Astrocyte of the spinal cord (primary cell): ENCODE measurements at places on chromosomes 3 and 15.

- DNase-seq: peak; percentile 27
Observed at GRCh38 chr15:66481107-66481856, 16.3 kb downstream of the SNAPC5 start.

- no peak for DNase-seq
Observed at GRCh38 chr15:35301088-35301487, 216.0 kb upstream of the NANOGP8 start.

DNA sequence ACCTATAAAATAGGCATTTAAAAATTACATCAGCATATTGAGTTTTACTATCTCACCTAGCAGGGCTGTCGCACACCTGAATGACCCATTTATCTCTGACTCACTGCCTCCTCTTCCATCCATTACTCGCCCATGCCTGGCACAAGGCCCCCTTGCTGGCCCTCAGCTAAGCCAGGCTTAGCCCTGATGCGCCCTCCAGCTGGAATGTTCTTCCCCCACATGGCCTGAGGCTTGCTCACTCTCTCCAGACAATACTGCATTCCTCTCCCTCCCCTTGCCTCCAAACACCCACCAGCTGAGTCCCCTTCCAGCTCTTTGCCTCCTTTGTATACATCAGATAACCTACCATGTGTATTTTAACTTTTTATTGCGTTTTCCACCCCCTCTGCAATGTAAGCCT, 7.2 kb downstream of the SH3BP5 start:
- DNase-seq: peak; percentile 53

- no peak for DNase-seq
Observed at GRCh38 chr15:50119063-50120040, at the start of gene ATP8B4. Gene ATP8B4 (minus strand): TSS chr15:50119233. CDS start chr15:50106966, 12,267 bp downstream.

DNA sequence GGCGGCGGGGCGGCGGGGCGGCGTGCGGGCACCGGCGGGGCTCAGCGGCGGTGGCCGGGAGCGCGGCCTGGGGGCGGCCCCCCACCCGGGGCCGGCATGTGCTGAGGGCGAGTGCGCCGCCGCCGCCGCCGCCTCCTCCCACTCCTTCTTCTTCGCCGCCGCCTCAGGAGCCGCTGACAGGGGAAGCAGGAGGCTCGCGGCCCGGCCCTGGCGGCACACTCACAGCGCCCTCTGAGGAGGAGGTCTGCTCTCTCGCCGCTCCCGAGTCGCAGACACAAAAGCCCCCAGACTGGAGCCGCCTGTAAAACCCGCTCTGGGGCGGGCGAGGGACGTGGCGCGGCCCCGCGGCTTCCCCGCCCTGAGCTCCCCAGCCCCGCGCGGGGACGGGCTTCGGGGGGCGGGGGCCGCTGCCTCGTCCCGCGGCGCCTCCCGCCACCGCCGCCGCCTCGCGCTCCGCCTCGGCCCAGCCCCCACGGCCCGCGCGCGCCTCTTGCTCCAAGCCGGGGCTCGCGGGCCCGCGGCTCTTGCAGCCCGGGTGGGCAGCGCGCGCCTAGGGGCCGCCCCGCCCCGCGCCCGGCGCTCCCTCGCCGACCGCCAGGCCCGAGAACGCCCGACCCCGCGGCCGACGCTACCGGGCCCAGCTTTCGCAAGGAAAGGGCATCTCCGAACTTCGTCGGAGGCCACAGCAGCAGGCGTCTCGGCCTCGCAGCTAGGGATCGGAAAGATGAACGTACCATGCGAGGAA, at the start of gene PYGO1:
Gene PYGO1, minus strand, starts transcription at position 276 of the 745 bp plus-strand sequence. CDS start 462 bp downstream, outside the sequence.
- peak; percentile 74 for DNase-seq

DNA sequence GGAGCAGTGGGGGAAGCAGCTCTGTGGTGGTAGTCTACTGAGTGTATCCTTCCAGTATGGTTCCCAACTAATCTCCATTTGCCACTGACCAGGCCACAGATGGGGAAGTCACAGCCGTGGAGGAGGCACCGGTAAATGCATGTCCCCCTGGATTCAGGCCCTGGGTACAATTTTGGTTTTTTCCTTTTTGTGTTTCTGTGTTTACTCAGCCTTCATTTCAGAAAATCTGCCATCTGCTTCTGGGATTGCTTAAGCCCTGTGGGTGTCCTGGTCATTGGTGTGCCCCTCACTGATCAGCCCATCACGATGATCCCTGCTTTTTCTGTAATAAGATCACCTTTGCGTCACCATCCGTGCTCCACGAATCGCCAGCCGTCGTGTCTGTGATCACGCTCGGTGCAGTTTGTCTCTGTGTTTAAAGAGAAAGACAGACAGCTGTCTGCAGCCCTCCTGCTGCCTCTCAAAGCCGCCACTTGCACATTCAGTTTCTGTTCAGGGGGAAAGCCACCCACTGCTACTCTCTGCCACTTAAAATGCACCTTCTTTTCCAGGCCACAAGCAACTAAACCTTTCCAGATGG, 68.9 kb downstream of the DNASE1L3 start:
- DNase-seq: no peak

- DNase-seq: peak; percentile 71
Observed at GRCh38 chr3:181493423-181493822, 218.3 kb upstream of the SOX2 start.

DNA sequence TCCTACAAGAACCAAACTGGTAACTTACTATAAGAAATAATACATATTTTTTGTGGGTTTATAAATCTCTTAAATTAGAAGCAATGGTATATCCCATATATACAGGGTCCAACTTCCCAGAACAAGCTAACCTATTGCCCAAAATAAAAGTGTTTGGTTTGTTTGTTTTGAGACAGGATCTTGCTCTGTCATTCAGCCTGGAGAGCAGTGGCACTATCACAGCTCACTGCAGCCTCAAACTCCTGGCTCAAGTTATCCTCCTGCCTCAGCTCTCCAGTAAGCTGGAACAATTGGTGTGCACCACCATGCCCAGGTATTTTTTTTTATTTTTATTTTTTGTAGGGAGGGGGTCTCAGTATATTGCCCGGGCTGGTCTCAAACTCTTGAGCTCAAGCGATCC, 135.4 kb downstream of the TFDP2 start:
- no peak for DNase-seq

DNA sequence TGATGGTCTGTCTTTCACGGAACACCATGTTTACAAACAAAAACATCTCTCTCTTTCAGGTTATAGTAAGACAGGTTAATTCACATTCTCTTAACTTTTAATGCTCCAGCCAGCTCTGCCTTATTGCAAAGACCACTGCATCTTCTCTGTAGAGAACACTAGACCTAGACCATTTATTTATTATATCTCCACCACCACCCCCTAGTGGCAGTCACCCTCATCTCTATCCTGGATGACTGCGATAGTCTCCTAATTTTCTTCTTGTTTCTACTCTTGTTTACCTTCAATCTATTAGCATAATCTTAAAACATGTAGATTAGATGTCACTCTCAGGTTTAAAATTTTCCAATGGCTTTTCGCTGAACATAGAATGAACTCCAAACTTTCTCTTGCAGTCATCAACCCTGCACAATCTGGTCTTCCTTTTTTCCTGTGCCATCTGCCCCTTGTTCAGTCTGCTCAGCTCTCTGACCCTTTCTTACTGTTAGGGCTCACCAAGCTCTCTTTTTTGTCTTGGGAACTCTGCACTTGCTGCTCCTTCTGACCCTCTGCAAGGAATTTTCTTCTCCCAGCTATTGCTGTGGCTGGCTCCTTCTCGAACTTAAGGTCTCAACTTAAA, 155.6 kb downstream of the SQOR start:
- no peak for DNase-seq

- peak; percentile 43 for DNase-seq
Observed at GRCh38 chr3:193702967-193703366, 110.0 kb downstream of the OPA1 start.

DNA sequence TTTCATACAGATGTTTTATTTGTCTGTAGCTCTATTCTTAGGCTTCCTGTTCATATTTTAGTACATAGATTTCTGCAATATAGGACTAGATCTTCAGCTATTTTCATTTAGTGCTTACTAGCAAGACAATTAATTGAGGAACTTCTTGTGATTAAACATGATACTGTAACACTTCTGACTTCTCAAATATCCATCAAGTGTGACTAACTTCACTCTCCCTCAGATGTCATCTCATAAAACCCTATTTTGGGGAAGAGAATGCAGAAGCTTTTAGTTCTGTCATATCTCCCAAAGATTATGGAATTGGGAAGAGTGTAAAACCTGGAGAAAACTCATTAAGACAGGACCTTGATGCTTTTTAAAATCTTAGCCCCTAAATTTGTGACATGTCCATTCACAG, 28.6 kb upstream of the GOLIM4 start:
- DNase-seq: no peak

- no peak for DNase-seq
Observed at GRCh38 chr3:14117468-14118399, 6.9 kb downstream of the CHCHD4 start.

- no peak for DNase-seq
Observed at GRCh38 chr3:172580680-172581401, 57.6 kb upstream of the TNFSF10 start.

DNA sequence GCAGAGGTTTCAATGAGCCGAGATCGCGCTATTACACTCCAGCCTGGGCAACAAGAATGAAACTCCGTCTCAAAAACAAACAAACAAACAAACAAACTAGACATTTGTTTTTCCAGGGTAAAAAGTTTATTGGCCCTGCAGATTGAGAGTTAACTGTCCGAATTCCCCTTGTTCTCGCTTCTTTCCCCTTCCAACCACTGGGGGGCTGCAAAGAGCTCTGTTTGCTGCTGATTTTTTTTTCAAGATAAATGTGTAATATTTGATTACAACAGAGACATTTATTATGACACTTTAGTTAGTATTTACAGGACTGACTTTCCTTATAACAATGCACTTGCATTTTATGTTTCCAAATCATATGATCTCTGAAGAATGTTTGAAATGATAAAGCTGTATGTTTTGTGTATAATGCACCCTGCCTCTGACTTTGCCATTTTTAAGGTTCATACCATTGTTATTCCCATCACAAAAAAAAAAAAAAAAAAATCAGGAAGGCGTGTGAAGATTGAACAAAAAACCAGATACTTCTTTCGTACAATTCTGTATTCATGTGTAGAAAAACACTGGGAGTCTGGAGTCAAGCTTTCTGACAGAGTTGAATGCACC, 2.8 kb downstream of the CLSTN2 start:
- peak; percentile 47 for DNase-seq

DNA sequence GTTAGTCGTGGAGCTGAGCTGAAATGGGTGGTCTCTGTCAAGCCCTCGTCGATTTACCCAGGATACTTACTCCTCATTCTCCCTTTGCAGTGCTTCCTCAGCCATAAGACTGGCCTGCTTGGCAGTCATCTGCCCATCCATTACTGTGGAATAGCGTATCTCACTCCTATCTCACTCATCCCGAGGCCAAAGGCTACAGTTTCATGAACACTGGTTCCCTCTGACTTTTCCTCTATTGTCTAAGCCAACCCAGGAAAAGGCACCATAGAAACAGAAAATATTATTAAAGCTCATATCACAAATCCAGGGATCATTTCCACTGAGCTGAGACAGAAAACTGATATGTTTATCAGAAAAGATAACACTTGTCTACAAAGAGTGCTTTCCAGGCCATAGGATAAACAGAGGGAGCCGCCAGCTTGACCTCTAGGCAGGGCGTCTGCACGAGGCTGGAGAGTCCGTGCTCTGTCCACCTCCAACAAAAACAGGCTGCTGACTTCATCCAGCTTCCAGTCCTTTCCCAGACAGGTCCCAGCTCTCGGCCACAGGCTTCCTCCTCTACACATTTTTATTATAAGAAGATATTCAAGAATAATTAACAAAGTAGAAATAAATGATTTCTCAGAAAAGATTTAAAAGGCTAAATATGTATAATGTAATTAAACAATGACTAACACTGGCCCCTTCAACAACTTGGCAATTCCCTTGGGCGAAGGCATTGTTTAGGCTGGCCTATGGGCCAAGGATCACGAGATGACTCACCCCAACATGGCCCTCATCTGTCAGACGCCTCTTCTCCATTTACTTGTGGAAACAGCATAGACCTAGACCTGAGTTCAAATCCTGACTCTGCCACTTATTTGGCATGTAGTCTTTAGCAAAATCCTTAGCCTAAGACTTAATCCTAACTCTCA, 27.4 kb upstream of the BOC start:
- no peak for DNase-seq

GRCh38 chr3:194497799-194498575, 11.2 kb upstream of the ATP13A3 start:
- no peak for DNase-seq

DNA sequence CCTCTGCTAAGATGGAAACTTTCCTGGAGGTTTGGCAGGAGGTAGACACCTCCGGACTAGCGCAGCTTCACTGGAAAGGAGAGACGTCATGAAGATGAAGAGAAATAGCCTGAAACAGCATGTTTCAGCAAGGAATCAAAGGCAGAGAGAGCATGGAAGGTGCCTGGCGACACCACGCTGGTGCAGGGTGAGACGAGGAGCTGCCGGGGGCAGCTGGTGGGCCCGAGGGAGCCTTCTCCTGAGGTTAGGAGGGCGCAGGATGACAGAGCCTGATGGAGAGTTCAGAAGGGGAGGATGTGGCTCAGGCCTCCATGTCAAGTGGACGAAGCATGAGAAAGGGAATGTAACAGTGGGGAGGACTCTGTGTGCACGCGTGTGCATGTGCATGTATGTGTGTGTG, 113.6 kb downstream of the TPRA1 start:
- no peak for DNase-seq

GRCh38 chr15:100842756-100843730, 36.6 kb upstream of the ALDH1A3 start:
- peak; percentile 58 for DNase-seq

- DNase-seq: no peak
Observed at GRCh38 chr15:85849946-85850345, 55.2 kb upstream of the KLHL25 start.

GRCh38 chr3:188673646-188674186, 498.1 kb upstream of the TPRG1 start:
- peak; percentile 91 for DNase-seq

DNA sequence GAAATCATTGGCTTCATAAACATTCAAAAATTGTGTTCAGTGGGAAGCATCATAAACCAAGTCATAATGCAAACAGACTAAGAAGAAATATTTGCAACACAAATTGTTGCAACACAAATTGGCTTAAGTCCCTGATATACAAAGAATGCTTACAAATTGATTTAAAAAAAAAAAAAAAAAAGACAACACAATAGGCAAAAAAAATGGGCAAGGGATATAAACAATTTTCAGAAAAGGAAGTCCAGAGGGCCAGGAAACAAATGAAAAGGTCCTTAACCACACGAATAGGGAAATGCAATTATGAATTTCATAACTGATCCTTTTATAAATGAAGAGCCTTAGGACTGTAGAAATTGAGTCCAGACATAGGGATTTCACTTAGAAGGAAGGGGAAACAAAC, 98.9 kb downstream of the LRRK1 start:
- no peak for DNase-seq

DNA sequence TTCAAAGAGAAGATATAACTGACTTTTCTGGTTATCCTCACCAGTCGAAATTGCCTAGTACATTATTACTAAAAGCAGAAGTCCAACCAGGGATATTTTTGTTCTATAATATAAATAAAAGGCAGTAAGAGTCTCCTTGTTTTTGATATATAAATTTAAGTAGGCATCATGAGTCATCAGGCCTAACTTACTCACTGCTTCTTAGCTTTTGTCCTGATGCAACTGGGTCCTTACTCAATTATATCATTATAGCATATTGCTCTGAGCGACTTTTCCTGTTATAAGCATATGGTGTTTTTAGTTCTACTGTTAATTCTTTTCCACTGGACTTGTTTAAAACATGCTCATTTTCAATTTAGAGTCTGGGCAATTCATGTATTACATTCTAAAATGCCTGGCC, 910.1 kb downstream of the MCTP2 start:
- DNase-seq: peak; percentile 38
